Ecto neural progenitor cell (in vitro differentiated cells): ENCODE measurements at places on chromosomes 1 and 21.

- DNase-seq = no peak
Observed at GRCh38 chr1:195618287-195618686, 990.0 kb downstream of the KCNT2 start.

- no peak for DNase-seq
Observed at GRCh38 chr1:210597555-210598134, 268.9 kb downstream of the HHAT start.

DNA sequence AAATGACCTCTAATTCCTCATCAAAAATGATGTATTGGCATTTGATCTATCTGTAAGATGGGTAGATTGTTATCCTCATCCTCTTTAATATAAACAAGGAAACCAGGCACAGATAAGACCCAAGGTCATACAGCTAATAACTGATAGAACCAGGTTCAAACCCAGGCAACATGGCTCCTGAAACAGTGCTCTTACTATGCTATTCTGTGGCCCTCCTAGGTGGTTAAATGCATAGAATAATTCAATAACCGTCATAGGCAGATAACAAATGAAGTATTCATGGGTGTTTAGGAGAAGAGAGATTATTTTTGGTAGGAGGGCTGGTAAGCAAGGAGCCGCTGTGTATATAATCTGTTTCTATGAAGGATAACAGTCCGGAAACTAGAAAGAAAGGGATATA, 46.4 kb downstream of the DHX9 start:
- no peak for DNase-seq

- no peak for DNase-seq
Observed at GRCh38 chr1:23383577-23384311, 14.1 kb upstream of the ZNF436 start.

DNA sequence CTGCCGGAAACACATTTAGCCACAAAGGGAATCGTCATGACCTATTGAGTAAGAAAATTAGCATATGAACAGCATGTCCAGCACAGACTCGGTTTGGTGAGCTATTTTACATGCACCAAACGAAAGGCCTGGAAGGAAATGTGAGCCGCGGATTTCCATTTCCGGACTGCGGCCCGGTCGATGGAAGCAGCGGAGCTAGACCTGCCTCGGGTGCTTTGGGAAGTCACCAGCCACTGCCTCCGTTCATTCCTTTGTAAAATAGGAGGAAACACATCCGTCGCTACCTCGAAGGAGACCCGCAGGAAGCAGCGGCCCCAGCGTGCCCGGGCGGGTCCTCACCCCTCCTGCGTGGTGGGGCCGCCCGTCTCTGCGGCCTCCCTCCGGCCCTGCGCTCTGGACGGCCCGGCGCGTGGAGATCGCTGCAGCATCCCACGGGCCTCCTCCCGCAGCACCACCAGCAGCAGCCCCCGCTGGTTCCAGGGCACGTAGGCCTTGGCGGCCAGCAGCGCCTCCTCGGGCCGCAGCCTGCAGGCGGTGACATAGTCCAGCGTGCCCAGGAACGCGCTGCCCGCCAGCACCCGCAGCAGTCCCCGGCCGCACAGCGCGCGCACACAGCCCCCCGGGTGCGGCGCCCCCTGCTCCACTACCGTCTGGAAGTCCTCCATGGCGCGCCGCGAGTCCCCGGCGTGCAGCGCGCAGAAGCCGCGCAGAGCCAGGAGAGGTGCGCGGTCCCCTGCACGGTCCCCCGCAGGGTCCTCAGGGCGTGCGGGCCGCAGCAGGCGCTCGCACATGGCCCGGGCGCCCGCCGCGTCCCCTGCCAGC, 12.1 kb downstream of the TTC34 start:
- DNase-seq = no peak

DNA sequence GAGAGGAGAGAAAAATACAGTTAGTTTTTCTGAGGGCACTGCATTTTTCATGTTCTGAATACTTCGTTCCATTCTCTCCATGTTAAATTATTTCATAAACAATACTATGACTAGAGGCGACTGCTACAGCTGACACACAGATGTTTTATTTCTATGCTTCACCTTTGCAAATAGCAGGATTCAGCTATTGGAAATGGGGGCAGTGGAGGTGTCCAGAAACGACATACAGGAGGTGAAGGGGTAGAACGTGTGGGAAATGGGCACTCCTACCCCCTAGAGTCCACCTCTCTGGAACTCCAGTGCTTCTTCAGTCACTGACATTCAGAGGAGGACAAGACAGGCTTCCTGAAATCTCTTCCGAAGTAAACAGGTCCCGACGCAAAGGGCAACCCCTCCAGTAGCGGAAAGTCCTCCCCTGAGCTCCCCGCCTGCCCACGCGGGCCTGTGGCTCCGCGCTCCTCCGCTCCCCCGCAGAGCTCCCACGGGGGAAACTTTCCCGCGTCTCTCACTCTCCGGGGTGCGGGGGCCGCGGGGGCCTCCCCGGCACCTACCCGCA, 480 bp downstream of the DPYD start:
- no peak for DNase-seq

DNA sequence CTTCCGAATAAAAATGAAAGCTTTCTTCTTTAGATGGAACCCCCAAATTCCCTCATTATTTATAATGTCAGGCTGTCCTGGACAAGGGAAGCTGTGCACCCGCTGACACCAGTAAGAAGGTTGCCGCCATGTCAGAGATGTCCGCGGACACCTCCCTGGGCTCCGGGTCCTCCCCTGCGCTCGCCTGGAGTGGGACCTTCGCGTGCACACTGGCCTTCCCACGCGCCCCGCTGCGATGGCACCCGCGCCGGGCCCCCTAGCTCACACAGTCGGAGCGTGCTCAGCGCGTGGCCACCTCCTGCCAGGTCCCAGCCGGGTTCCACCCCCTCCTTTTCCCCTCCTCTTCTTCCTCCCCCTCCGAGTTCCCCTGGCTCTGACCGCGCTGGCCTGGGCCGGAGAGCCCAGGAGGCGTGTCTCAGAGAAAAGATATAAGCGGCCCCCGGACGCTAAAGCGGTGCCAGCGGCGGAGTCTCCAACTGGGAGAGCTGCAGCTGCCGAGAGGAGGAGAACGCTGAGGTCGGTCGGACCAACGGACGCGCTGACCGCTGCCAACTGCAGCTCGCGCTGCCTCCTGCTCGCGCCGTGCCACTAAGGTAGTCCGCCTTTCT, at the start of gene G0S2:
Gene G0S2 (plus strand): TSS at position 456 of the 608 bp plus-strand sequence. CDS start 273 bp downstream, outside the sequence.
- peak; percentile 68 for DNase-seq

- no peak for DNase-seq
Observed at GRCh38 chr21:42344631-42345030, 6.2 kb downstream of the TFF2 start.

GRCh38 chr21:24395320-24395923, 1211.9 kb downstream of the MRPL39 start:
- no peak for DNase-seq

DNA sequence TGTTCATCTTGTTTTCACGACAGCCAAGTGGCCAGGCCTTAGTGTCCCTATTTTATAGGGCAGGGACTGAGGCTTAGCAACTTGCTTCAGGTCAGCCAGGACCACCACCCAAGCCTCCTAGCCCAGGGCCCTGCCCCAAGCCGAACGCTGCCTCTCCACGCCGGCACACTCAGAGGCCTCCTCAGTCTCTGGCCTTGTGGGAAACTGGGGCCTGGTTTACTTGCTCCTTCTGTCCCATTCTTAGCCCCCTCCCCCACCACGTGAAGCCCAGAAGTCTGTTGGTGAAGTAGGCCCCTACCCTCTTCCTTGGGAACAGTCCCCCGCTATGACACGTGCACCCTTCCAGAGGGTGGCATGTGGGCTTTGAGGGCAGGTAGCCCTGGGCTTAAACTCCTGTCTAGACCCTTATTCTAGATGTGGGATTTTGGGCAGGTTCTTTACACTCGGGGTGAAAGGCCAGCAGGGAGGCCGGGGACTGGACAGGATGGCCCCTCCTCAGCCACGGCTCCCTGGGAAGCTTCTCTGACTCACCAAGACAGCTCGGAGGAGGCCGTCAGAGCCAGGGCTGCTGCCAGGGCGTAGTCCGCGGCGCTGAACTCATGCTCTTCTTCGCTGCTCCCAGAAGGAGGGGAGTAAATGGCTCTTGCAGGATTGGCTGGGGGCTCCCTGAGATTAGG, 4.3 kb downstream of the MYOM3 start:
- DNase-seq = no peak

DNA sequence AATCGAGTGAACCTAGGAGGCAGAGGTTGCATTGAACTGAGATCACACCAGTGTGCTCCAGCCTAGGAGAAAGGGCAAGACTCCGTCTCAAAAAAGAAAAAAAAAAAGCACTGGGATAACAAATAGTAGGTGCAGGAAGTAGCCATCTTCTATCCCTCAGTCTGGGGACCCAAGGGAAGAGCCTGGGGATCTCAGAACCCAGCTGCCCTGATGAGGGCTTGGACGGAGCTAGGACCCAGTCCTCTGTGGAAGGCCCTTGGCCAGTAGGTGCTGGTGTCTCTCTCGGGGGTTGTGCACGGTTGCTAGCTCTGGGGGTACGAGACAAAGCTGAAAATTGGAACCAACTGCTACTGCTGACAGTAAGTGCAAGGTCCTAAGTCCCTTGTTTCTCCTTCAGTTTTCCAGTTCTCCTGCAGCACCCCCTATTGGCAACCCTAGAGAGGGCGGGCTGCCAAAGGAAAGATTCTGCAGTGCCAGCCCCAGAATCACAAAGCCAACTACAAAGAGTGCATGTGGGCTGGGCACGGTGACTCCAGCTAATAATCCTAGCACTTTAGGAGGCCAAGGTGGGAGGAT, 57.6 kb upstream of the KIF1B start:
- peak; percentile 64 for DNase-seq

DNA sequence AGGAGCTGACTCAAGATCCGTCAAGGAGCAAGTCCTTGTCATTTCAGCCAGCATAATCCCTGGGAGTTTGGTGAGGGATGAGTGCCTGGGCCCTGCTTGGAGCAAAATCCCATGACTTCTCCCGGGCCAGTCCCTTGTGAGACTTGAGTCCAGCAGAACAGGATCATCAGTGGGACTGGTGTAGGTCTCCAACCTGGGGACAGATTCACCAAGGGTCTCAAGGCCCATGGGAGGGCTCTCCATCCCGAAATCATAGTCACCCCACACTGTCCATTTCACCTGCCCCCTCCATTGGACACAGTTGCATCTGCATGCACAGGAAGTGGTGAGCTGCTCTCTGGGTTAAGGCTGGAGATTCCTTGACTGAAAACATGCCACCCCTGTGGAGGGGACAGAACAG, 178.2 kb downstream of the FOXD2 start:
- DNase-seq = peak; percentile 23

DNA sequence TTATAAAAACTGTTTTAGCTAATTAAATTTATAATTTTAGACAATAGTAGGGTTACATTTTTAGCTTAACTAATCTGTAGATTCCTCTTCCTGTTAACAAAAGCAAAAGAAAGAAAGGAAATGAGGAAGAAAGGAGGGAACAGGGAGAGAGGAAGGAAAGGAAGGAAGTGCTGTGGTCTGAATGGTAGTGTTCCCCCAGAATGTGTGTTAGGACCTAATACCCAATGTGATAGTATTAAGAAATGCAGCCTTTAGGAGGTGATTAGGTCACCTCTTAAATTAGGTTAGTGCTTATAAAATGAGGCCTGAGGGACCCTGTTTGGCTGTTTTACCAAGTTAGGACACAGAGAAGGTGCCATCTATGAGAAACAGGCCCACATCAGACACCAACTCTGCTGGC, 136.9 kb upstream of the SAMSN1 start:
- DNase-seq = no peak

GRCh38 chr1:22168412-22168973, 25.6 kb upstream of the WNT4 start:
- no peak for DNase-seq

- no peak for DNase-seq
Observed at GRCh38 chr1:177307771-177308170, 137.0 kb downstream of the BRINP2 start.

- no peak for DNase-seq
Observed at GRCh38 chr1:34771573-34772371, 9.2 kb upstream of the GJB3 start.

DNA sequence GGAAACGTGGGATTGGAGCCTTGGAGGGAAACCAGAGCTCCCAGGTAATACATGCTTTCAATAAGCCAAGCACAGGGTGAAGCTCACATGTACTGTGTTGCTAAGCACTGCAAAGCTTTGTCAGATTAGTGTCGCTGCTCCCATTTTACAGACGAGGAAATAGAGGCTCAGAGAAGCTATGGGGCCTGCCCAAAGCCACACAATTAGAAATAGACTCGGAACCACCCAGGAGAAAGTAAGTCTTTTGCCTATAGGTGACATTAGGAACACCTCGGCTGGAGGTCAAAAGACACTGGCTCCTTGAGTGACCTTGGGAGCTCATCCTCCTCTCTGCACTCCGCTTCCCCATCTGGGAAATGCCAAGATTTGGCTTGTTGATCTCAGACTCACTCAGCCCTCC, 175.6 kb upstream of the ZC3H12A start:
- no peak for DNase-seq

DNA sequence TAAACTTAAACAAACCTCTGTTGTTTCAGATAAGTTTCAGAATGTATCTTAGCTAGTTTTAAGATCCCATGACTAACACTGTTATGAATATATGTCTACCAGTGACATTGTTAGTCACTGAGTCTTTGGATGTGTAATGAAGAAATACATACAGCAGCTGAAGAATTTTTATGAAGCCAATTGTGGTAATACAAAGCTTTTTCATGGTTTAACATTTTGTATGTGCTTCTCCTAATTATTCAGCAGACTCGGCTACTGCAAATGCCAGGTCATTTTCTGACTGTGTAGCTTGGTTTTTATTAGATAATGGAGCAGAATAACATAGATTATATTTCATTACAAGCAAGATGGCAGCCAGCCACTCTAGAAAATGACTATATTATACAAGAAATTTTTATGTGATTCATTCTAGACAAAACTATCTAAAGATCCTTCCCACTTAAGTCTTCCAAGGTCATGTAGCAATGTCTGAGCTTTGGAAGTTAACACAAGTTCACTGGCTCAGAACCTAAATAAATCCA, 147.8 kb downstream of the TNFSF18 start:
- no peak for DNase-seq

DNA sequence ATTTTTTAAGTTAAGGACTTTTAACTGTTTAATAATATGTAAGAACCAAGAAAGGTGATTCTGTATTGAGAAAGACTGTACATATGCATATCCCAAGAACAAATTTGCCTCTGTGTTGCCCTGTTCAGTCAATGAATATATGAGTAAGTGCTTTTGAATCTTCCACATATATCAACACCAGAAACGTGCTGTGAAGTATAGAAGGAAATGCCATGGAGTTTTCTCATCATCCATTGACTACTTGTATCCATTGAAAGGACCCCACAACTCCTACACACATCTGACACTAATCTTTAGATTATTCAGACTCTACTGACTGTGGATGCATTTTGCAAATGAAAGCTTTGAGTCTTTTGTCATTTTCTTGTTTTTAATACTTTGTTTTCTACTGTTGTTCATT, 366.9 kb downstream of the S1PR1 start:
- DNase-seq = no peak
